ENCODE measurements at places on chromosomes 3 and 15.

DNA sequence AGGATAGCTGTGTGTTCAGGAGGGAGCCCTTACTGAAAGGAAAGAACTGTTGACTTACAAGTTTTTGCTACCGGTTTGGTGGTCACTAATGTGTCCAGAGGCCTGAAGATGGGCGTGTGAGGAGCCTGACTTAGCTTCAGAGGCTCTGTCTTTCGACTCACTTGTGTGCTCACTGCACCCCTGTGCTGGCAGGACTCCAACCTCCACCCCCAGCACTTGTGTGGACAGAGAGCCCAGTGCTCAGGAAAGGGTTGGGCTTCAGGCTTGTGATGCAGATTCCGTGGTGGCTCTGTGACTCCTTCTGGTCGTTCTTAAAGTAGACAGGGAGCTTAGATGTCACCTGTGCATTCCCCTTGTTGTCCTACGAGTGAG is 100.9 kb downstream of the PGPEP1L start:
- no peak for DNase-seq

DNA sequence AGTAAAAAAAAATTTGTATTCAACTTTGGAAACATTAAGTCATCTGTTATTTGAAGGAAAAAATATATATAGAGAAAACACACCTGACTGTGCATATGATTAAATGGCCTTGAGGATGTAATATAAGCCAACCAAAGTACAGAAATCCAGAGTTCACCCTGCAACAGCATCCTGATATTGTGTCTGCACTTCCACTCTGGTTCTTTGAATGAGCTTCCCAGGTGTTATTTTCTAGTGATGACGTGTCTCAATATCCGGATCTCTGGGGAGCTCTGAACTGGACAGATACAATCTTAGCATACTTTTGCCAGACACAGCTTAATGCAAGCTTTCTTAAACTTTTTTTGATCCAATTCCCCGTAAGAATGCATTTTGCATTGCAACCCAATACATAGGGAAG is 19.5 kb upstream of the PIK3CB start:
- no peak for DNase-seq

- no peak for DNase-seq
Observed at GRCh38 chr3:49653621-49654020, 20.5 kb upstream of the APEH start.

- DNase-seq = no peak
Observed at GRCh38 chr3:98573181-98573728, 20.2 kb downstream of the CPOX start.

- DNase-seq = no peak
Observed at GRCh38 chr3:153972862-153973261, 148.3 kb upstream of the ARHGEF26 start.

- peak; percentile 85 for DNase-seq
Observed at GRCh38 chr15:40104865-40105516, 3.7 kb downstream of the BMF start.

- DNase-seq = no peak
Observed at GRCh38 chr15:76140074-76140464, 80.3 kb downstream of the TMEM266 start.

GRCh38 chr3:159798951-159799350 is 189.7 kb upstream of the IL12A start:
- DNase-seq = no peak

DNA sequence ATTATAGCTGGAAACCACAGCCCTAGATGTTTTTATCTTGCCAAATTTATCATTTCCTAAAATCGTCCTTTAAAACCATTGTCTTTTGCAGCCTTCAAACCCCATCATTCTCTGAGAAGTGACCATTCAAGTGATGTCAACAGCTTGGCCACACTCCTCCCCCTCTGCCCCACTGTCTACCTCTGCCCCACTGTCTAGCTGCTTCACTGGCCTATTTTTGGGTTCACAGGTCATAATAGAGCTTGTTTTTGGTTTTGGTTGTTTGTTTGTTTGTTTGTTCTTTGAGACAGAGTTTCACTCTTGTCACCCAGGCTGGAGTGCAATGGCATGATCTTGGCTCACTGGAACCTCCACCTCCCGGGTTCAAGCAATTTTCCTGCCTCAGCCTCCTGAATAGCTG is 93.2 kb upstream of the IL12A start:
- no peak for DNase-seq

DNA sequence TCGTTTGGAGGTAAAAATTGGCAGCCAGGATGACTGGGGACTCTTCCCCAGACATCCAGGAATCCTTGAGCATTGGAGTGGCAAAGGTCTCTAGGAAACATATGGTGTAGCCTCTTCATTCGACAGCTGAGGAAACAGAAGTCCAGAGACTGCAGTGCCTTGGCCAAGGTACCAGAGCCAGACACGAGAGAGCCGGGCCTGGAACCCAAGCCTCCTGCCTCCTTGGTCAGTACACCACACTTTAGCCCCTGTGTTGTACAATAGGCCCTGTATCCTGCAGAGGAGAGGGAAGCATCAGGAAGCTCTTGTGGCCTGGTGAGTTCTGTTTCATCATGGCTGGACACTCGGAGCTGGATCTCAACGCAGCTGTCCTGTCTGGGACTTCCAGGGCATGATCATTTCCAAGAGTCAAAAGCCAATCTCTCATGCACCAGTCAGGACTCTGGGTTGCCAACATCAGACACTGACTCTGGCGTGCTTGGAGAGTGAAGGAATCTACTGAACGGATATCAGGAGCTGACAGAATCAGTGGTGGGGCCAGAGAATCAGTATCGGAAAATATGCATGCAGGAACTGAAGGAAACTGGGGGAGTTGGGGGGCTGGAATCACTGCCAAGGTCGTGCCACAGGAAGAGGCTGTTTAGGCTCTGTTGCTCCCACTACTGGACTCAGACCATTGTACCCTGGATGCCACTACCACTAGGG is 6.4 kb upstream of the MINAR1 start:
- no peak for DNase-seq

Data from hippocampal formation (tissue), 2 donors.